ENCODE measurements at places on chromosomes 2 and 18. TPM values are rescaled to one million over a fixed set of nuclear protein-coding genes. Genes with fewer than 3 reads are reported as not detected.

Gene ERBB4
- polyA plus RNA-seq = 60.8 TPM

Gene SERPINE2
- 121 TPM for polyA plus RNA-seq

DNA sequence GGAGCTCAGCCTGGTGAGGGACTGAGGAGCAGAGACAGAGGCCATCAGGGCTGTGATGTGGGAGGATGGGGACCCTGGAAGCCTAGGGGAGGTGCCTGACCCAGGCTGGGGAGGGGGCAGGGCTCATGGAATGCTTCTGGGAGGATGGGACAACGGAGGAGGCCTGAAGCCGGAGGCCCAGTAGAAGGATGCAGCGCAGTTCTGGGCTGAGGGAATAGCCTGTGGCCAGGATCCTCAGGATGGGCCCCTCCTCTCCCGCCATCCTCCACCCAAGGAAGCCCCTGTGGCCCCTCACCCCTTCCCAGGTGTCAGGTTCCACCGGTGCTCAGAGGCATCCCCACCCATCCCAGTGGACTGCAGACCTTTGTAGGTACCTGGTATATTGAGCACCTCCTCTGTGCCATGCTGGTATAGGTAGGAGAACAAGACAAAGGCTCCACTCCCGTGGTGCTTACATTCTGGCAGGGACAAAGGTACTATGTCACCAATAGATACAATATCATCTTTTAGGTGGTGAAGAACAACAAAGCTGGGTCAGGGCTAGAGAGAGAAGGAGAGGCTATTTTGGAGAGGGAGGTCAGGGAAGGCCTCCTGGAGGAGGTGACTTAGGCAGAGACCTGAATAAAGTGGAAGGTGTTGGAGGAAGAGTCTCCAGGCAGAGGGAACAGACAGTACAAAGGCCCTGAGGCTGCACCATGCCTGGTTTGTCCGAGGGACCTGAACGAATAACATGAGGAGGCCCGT is 2.7 kb downstream of the ZAP70 start:
- DNase-seq = no peak

DNA sequence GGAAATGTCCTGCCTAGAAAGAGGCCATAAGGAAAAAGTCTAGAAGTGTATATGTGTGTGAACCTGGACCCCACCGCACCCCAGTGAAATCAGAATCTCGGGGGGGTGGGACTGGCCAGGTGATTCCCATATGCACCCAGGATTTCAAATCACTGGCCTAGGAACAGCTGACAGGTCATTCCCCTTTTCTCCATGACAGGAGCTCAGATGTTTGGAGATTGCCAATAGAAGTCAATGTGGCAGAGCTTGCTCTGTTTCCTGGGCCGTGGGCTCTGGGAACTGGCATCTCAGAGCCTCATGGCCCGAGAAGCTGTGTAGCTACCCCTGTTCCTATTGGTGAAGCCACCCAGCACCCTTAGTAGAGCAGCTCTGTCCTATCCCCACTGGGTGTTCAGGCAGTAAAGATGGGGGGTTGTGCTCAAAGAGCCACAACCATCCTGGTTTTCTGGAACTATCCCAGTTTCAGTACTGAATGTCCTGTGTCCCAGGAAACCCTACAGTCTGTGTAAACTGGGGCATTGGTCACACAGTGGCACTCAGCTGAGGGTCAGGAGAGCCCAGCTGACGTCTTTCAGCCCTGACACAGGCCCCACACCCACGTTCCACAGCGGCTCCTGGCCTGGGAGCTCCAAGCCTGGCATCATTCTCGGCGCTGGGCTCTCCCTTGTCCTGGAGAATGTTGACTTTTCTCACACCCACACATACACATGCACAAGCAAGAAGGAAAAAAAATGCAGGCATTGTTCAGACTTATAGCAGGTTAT is 18.9 kb downstream of the GNLY start:
- DNase-seq = no peak

Gene LHCGR
- polyA plus RNA-seq = 0.25 TPM

- DNase-seq = no peak
Measured at GRCh38 chr2:21822505-21822904, 698.7 kb downstream of the TDRD15 start.

GRCh38 chr2:60961457-60961856 is 56.1 kb upstream of the PEX13 start:
- no peak for DNase-seq

- DNase-seq = no peak
Measured at GRCh38 chr2:108026092-108026794, 39.9 kb downstream of the SLC5A7 start.

Gene SETBP1
- 27.5 TPM for polyA plus RNA-seq

DNA sequence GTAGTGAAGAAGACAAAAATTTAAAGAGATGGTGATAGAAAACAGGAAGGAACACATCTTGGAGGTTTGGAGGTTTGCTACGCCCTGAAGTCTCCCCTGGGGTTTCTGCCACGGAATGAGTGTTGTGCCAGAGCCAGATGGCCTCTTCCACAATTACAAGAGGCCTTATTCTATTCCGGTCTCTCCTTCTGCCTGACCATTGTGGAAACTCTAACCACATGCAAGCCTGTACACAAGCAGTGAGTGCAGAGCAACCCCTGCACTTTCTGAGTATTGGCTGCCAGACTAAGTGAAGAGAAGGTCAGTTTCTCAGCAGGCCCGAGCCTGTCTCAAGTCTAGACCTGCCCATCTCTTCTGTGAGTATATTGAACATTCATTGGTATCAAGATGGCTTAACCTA is 22.7 kb upstream of the MYO1B start:
- no peak for DNase-seq

- no peak for DNase-seq
Measured at GRCh38 chr2:193668557-193669323, 1474.0 kb upstream of the TMEFF2 start.

GRCh38 chr2:174726212-174726611 is 38.1 kb downstream of the CHRNA1 start:
- DNase-seq = no peak

- DNase-seq = no peak
Measured at GRCh38 chr2:70440621-70441020, 113.0 kb downstream of the TGFA start.

Gene FOXD4L1
- 0.31 TPM for polyA plus RNA-seq

- DNase-seq = no peak
Measured at GRCh38 chr2:64841461-64841860, 147.7 kb upstream of the SLC1A4 start.

- no peak for DNase-seq
Measured at GRCh38 chr2:149989447-149990063, 402.0 kb upstream of the MMADHC start.
